Lower lobe of right lung (tissue), 2 donors: ENCODE measurements at places on chromosomes 5 and 9. TPM values are rescaled to one million over a fixed set of nuclear protein-coding genes. Genes with fewer than 3 reads are reported as not detected.

Gene SPATA9
- not detected for total RNA-seq

DNA sequence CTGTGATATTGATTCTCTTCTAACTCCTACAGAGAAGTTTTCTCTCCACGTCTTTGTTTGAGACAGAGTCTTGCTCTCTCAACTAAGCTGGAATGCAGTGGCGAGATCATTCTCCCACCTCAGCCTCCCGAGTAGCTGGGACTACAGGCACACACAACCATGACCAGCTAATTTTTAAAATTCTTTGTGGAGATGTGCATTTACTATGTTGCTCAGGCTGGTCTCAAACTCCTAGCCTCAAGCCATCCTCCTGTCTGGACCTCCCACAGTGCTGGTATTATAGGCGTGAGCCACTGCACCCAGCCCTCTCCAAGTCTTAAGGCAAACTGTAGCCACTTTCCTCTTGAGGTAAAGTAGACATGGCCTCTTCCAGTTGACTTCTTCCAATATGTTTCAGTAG, 72.2 kb downstream of the SNX18 start:
- DNase-seq = no peak

Gene CCL21
- 138 TPM for total RNA-seq

DNA sequence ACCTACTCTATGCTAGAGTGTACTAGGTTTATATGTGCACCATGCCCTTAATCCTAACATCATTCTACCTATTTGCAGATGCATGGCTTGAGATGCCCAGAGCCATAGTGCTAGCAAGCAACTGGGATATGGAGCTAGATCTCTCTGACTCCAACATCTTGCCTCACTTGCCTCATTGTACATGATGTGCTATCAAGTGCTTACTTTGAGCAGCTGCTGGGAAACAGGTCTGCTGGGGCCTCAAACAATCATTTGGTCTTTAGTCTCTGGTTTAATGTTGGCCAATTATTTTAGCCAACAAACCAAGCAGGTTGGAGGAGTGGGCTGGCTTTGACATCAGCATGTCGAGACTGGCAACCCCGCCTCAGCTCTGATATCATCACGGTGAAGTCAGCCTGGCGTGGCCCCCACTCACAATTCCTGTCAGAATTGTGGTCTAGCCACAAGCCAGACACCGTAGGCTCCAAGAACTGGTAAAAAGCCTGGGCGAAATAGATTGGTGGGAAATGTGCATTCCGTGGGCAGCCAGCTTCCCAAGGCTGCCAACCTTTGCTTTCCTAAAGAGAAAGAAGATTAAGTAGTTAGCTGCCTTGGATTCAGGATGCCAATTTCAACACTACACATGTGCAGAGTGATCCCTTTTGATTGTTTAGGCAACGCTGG, 21.1 kb upstream of the GAS1 start:
- DNase-seq = no peak

Gene SPATA31C1
- total RNA-seq = not detected

Gene ATP6V1G1
- 104 TPM for total RNA-seq

GRCh38 chr9:89097219-89097618, 81.4 kb downstream of the SHC3 start:
- no peak for DNase-seq

- no peak for DNase-seq
Observed at GRCh38 chr9:121958530-121958929, 134.6 kb downstream of the TTLL11 start.

Gene TMEM167A
- 89.9 TPM for total RNA-seq

DNA sequence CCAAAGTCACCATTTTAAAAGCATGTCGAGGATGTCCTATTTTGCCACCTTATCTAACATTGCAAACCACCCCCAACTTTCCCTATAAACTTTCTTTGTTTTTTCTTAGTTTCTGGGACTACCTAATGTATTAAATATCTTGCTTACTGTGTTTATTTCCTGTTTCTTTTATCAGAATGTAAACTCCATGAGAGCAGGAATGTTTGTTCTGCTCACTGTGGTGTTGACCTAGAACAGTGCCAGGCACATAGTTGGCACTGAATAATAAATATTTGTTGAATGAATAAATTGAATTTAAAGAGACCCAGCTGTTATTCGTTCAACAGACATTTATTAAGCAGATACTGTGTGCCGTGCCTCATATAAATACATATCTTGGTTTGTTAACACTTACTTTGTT, 35.2 kb downstream of the MACIR start:
- no peak for DNase-seq

Gene SLC25A48
- 0.24 TPM for total RNA-seq

- DNase-seq = no peak
Observed at GRCh38 chr5:163773226-163773625, 267.8 kb downstream of the MAT2B start.

GRCh38 chr5:116137544-116138378, 52.9 kb downstream of the COMMD10 start:
- no peak for DNase-seq

Gene MARVELD2
- 26.2 TPM for total RNA-seq

Gene PCSK5
- total RNA-seq = 18.1 TPM

Gene CCNI2
- total RNA-seq = 1.1 TPM

Gene NEUROG1
- not detected for total RNA-seq
